Chondrocyte (in vitro differentiated cells): ENCODE measurements at places on chromosomes 6 and 20.

GRCh38 chr6:1611572-1612298, 2.0 kb downstream of the FOXC1 start:
- H3K36me3 ChIP-seq: peaks cover 25% of the 10 kb centered on the region
- DNase-seq: no peak
- peaks cover 32% of the 10 kb centered on the region for H3K4me1 ChIP-seq
- peak overlapping the region; percentile 92 for H3K4me3 ChIP-seq

DNA sequence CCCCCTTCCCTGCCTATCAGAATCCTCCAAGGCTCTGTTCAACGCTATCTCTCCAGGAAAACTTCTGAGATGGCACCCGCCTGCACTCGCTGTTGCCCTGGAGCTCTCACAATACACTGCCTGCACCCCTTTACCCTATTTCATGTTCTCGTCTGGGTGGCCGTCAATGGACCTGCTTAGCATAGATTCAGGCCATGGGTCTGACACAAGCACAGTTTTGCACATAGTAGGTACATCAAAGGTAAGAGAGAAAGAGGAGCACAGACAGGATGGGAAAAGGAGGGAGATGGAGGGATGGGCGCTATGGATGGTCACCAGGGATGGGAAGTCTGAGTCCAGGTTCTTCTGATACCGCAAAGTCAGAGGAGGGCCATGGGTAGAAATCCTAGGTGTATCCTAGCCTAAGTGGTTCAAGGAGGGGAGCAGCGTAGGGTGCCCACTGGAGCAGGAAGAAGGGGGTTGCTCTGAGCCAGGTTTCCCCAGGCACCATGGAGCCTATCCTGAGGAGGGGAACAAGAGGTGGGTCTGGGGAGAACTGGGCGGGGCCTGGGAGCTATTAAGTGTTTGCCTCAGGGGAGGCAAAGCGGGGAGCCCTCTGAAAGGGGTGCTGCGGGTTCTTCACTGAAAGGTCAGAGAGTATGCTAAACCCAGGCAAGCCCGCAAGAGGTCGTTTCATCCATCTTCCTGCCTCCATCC, 89.3 kb downstream of the MRPL14 start:
- no peaks in the 10 kb centered on the region for H3K27me3 ChIP-seq
- H3K27ac ChIP-seq: no peak overlapping the region
- H3K4me1 ChIP-seq: peaks cover 59% of the 10 kb centered on the region

DNA sequence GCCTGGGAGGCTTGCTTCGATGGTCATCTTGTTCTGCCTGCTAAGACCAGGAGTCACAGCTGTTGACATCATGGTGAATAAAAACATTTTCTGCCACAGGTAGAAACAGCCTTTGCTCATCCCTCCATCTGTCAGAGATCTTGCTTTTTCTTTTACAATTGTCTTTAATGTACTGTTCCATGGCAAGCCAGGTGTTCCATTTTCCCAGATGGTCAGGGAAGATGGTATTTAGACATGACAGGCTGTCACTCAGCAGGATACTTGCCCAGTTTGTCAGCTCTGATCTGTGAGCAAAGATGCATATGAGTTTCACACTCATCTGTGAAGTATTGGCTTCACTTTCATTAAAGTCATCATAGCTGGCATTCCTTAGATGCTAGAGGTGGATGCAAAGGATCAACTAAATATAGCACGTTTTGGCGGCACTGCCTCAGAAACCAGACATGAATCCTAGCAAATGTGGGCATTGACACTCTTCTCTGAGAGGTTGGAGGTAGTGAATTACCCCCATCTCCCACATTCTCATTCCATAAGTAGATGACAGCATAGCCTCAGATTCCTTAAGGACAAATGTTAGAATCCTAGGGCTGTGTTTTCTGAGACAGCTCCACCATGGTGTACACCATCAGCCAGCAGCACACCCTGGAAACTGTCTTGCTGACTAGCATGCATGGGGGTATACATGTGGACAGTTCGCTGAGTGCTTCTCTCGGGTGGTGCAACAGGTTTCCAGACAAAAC, 4.2 kb downstream of the SSTR4 start:
- peak overlapping the region; percentile 25 for H3K27ac ChIP-seq
- DNase-seq: no peak
- H3K36me3 ChIP-seq: no peaks in the 10 kb centered on the region
- no peaks in the 10 kb centered on the region for H3K27me3 ChIP-seq
- H3K4me3 ChIP-seq: no peak overlapping the region
- peaks cover 26% of the 10 kb centered on the region for H3K4me1 ChIP-seq

GRCh38 chr6:112501705-112502104, 154.6 kb downstream of the RFPL4B start:
- H3K36me3 ChIP-seq: peaks cover 1% of the 10 kb centered on the region
- no peaks in the 10 kb centered on the region for H3K27me3 ChIP-seq
- peaks cover 32% of the 10 kb centered on the region for H3K4me1 ChIP-seq
- DNase-seq: no peak
- H3K27ac ChIP-seq: peak overlapping the region; percentile 86
